ENCODE measurements at places on chromosomes 3 and 15.

DNA sequence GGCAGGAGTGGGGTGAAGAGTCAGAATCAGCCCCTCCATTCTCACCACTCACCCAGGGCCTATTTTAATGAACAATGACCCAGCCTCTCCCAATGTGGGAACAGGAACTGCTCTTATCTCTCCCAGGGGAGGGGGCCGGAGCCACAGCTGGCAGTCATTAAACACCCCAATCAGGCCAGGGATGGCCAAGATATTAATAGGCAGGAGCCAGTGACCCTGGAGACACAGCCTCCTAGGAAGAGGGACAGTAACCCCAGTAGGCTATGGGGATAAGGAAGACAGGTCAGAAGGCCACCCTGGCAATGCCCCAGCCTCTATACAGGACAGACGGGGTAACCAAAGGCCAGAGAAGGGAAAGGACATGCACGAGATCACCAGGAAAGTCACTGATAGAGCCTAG lies 38.6 kb downstream of the VIPR1 start:
- no peak for DNase-seq

DNA sequence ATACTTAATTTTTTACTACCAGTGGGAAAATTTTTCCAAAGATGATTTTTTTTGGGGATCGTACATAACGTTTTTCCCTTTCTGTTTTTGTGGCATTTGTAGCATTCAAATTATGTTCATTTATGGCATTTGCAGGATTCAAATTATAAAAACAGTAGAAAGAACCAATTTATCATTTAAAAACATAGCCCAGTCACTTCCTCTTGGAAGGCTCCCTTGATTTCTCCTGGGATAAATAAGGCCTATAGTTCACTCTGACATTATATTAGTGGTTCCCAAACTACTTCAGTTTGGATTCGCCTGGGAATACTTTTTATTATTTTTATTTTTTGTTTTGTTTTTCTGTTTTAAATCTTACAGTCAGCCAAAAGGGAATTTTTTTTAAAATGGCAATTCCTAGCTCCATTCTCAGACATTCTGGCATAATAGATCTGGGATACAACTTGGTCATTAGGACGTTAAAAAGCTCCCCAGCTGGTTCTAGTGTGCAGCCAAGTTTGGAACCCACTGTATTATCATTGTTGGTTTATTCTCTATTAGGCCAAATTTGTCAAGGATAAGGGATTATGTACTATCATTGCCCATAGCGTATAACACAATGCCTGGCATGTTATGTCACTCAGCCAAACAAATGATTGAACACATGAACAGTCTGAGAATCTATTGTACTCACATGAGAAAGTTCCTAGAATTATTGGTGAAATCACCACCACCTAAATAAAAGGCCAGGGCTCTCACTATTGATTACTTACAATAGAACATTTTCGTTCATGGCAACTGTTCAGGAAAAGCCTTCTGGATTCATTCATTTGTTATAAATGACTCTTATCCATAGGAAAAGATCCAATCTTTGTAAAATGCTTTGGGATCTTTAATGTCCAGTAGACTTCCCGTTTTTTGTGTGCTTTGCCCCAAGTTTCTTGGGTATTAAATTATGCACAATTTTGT lies 28.9 kb downstream of the RARB start:
- no peak for DNase-seq

DNA sequence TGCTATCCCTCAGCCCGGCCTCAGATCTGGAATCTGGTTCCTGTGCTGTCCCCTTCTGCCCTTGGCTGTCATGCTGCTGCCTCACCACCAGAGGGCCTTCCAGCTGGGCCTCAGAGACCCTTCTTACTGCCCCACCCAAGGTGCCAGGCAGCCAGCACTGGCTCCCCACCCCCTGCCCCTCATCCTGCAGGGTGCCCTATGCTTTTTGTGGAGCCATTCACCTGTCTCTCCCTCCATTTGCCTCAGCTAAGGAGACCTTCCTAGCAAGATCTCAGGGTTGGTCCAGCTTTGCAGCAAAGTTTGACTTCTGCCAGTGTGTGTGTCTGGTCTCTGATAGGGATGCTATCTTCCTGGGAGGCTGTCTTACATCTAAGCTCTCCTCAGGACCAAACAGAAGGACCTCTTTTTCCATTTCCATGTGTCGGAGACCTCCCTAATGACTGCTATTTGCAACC lies 1.9 kb upstream of the VWA5B2 start:
- DNase-seq: no peak

GRCh38 chr3:143267989-143268388 lies 148.4 kb downstream of the CHST2 start:
- DNase-seq: no peak

- DNase-seq: no peak
Measured at GRCh38 chr15:95174301-95175259, 943.2 kb downstream of the MCTP2 start.

DNA sequence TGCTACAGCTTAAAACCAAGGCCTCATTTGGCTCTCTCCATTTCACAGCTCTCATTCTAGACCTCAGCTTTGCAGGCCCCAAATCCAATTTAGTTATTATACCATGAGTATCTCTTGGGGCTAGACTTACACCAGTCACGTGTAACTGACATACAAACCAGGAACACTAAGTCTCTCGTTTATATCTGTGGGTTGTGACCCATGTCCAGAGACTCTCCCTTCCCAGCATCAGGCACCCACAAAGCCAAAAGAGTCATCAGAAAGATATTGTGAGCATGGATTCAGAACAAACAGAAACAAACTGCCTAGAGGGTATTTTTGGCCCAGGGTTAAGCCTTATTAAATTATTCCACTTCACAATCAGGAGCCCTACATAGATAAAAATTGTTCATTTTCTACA lies 5.6 kb upstream of the CCDC13 start:
- DNase-seq: no peak
